Dermis blood vessel endothelial cell (primary cell): ENCODE measurements at places on chromosomes 3 and 15.

DNA sequence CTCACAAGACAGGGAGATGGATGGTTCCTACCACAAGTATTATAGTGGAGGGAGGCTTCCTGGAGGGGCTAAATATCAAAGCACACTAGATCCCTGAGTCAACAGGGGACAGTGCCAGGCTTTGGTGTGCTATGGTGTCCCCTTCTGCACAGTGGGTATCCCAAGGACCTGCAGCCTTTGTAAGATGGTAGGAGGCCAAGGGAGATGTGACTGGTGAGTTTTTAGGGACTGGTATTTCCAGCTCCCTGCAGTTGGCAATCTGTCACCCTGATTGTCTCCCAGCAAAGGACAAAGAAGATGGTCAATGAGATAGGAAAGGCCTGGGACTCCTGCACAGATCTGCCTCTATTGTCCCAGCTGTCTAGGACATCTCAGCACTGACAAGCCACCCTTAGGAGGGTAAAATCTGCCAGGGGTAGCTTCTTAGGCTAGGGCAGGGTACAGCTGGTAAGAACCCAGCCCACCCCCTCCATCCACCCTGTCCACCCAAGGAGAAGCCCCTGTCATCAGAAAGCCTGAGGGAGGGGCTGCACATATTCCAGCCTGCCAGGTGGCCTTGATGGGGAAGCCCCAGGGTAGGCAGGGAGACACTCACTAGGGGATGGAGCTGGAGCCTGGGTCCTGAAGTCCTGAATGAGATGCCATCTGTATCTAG lies 631 bp downstream of the CYP1A1 start:
- DNase-seq, result peak; percentile 7

GRCh38 chr15:92164327-92165000 lies 229.2 kb upstream of the ST8SIA2 start:
- no peak for DNase-seq

DNA sequence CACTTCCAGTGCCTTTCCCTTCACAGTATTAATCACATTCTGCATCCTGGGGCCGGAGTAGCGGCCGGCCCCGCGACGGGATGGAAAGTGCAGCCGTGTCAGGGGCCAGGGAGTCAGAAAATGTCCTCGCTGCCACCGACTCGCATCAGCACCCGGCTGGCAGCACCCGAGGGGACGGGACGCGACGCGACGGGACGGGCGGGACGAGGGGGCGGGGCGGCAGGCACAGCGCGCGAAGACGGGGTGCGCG lies 353 bp downstream of the ATG3 start:
- no peak for DNase-seq

DNA sequence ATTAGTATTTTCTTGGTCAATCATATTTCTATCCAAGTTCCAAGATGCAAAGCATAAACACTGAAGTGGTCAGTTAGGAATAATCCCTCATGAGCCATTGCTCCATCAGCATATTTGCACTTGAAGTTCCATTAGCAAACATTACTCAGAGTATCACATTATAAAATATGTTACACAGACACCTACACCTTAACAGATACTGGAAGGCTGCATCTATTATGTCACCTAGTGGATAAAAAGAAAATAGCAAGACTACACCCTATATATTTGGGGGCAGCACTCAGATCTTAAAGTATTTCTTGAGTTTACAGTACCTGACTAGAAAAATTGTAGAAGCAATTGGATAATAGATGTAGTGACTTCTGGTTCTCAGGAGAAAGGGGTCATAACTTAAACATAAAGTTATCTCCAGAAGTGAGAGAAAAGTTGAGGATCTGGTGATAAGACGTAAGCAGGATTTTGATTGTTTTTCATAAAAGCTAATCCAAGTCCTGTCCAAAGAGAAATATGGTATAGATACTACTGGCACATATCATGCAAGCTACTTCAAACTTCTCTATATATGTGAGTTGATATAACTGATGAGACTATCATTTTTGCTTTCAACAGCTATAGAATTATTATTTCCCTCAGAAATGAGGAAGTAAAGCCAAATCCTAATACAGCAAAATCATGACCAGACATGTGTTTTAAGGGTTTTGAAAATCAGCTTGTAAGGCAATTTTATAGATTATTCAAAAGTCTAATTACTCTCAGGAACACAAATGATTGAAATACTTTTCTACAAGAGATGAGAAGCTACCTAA lies 422.2 kb downstream of the GBE1 start:
- DNase-seq, result peak; percentile 50

DNA sequence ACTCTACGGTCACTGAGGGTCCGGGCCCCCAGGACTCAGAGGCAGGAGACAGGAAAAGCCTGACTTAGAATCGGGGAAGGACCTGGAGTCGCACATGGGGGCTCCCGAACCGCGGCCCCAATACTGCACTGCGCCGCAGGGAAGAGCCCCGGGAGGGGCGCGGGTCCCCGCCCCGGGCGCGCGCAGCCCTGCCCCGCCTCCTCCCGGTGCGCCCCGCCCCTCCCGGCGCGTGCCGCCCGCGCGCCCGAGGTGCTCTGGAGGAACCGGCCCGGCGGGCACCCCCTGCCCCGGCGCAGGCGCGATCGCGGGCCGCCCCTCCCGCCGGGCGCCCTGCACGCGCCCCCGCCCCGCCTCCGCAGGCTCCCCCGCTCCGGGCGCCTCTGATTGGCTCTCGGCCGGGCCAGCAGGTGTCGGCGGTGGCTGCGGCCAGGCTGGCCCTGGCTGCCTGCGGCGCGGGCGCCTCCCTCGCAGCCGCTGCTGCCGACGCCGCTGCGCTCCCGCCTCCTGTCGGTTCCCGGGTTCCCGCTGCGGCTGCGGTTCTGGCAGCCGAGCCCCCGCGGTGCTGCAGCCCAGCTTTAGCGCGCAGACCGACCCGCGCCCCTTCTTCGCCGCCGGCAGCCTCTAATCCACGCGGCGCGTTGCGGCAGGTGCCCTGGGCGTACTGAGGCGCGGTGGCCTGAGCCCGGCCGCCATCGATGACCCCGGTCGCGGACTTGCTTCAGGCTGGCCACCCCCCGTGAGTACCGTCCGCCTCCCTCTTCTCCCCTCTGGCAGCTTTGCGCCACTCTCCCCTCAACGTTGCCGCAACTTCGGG lies at the start of gene MYRIP:
TSS of gene MYRIP (plus strand) at position 429 of the 814 bp plus-strand sequence. CDS start 91,208 bp downstream, outside the sequence.
- peak; percentile 87 for DNase-seq

DNA sequence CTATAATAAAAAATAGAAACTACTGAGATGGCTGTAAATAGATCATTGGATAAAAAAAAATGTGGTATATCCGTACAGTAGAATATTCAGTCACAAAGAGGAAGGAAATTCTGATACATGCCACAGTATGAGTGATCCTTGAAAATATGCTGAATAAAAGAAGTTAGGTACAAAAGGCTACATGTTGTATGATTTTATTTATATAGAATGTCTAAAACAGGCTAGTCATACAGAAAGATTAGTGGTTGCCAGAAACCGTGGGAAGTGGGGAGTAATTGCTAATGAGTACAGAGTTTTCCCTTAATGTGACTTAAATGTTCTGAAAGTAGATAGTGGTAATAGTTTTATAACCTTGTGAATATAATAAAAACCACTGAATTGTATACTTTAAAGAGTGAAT lies 24.9 kb upstream of the FAH start:
- peak; percentile 43 for DNase-seq

DNA sequence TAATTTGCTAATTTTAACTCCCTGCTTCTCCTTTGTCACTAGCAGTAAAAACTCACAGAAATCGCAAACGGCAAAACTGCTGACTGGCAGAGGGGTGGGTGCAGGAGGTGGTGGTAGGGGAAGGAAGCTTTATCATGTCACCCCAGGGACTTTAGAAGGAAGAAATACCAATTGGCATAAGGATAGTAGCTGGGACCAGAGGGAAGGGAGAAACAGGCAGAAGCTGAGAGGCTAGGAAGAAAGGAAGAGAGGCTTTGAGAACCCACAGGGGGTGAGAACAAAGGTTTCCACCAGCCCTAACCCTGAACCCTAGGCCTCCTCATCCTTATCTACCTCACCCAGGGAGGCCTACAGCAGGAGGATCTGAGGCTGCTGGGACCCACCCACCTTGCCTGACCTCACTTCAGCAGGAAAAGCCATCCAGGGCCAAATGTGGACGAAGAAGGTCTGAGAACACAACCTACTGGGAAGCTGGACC lies 10.7 kb downstream of the ITGB5 start:
- DNase-seq, result no peak

DNA sequence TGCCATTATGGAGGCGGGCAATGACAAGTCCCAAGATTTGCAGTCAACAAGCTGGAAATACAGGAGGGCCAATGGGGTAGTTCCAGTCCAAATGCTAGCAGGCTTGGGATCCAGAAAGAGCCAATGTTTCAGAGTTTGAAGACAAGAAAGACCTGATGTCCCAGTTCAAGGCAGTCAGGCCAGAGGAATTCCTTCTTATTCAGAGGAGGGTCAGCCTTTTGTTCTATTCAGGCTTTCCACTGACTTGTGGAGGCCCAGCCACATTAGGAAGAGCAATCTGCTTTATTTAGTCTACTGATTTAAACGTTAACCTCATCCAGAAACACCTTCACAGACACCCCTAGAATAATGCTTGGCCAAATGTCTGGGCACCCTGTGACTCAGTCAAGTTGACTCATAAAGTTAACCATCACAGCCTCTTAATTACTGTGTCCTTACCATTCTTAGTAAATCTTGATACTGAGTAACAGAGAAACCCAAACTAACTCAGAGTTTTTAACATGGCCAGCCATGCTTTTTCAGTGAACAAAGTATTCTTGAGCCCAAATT lies 50.9 kb upstream of the NPHP3 start:
- DNase-seq, result no peak

- DNase-seq, result no peak
Observed at GRCh38 chr15:98898122-98898521, 109.5 kb downstream of the PGPEP1L start.

DNA sequence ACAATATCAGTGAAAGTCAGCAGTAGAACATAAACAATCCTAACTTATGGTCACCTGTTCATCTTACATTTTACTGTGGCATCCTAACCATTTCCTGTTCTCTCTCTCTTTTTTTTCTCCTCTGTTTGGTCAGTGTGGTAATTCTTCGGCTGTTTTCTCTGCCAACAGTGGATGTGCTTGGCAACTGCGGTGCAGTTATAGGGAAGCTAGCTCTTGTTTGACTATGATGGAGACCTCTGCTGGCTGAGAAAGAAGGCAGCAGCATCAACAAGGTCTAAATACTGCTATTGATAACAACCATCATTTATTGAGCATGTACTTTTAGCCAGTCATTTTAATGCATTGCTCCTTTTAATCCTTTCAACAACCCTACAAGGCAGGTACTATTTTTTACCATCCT lies 723 bp upstream of the DRD3 start:
- peak; percentile 50 for DNase-seq

- DNase-seq, result no peak
Observed at GRCh38 chr3:165359005-165359404, 162.8 kb upstream of the SLITRK3 start.

DNA sequence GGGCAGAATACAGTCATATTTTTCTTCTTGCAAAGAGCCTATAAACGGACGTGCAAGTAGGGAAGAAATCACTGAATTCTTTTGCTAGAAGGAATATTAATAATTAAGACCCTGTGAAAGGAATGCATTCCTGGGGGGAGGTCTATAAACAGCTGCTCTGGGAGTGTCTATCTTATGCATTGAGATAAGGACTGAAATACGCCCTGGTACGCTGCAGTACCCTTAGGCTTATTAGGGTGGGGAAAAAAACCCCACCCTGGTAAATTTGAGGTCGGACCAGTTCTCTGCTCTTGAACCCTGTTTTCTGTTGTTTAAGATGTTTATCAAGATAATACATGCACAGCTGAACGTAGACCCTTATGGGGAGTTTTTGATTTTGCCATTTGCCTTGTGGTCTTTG lies 100.0 kb upstream of the KBTBD8 start:
- DNase-seq, result no peak

GRCh38 chr15:100038736-100039135 lies 303.0 kb downstream of the ADAMTS17 start:
- no peak for DNase-seq

- DNase-seq, result no peak
Observed at GRCh38 chr3:48544141-48544540, 12.5 kb downstream of the PFKFB4 start.

GRCh38 chr15:52213206-52213605 lies 22.0 kb upstream of the GNB5 start:
- DNase-seq, result no peak

GRCh38 chr3:127584734-127585133 lies 5.8 kb downstream of the TPRA1 start:
- DNase-seq, result no peak

- no peak for DNase-seq
Observed at GRCh38 chr15:90680371-90680935, 36.7 kb upstream of the BLM start.
